K562 (cell line): ENCODE measurements at places on chromosomes 7 and 10. TPM values are rescaled to one million over a fixed set of nuclear protein-coding genes. Genes with fewer than 3 reads are reported as not detected.
A peak's percentile ranks its signal among the peaks of the same experiment; 100 is the strongest.

Gene BMPER
- total RNA-seq, result not detected in 2 replicates

DNA sequence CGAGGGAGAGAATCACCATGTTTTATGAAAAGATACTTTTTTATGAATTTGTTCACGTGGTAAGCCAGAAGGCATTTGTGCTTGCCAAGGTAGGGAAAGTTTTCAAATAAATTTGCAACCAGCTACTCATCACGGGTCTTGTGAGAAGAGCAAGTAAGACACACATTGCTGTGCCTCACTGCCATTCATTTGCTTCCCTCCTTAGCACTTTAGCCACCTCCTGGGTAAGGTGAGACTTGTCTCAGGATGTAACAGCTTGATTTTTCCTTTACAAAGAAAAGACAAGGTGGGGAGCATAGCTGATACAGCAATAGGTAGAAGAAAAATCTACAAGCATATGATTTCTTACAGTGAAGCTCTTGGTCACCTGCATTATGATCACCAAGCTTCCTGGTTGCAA lies 342.4 kb upstream of the GRM3 start:
- DNase-seq, result no peak

DNA sequence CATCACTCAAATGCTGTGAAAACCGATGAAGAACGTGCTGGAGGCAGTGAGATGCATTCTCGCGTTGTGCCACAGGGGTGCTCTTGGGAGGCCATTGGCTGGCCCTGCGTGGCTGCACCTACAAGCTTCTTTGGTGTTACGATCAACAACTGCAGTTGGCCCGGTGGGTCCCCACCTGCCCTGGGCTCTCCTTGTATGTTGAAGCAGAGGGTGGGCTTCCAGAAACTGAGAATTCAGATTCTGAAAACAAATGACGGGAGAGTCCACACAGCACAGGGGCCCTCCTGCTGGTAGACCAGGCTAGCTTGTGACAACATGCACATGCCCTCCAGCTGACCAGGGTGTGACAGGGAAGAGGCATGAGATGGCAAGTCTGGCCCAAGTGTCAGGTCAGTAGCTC lies 23.7 kb upstream of the DDC start:
- peak; percentile 29 for DNase-seq

Gene CALN1
- 2.2 and 2.7 TPM in 2 replicates for total RNA-seq

- DNase-seq, result no peak
These were observed 22.2 kb upstream of the JMJD1C start for GRCh38 chr10:63487990-63488389.

- DNase-seq, result no peak
These were observed 34.6 kb upstream of the CC2D2B start for GRCh38 chr10:95873139-95873538.

Gene RSU1
- 27.7 and 29.1 TPM in 2 replicates for total RNA-seq

DNA sequence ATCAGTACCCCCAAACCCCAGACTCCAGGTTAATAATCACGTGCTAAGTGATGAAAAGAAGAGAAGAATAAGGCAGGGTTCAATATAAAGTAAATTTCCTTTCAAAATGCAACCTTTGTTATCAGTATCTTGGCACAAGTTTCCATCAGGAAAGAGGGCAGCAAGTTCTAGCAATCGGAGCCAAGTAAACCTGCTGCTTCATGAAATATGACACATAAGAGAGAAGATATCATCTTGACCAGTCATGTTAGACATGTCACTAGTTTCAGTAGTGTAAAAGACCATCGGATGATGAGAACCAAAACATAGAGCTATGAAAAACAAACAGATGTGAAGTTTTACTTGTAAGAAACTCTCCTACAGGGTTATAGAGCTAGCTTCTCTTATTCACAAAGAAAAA lies 44.0 kb downstream of the AASS start:
- DNase-seq, result no peak

- no peak for DNase-seq
These were observed 89.7 kb upstream of the STEAP1B start for GRCh38 chr7:22589641-22590201.

DNA sequence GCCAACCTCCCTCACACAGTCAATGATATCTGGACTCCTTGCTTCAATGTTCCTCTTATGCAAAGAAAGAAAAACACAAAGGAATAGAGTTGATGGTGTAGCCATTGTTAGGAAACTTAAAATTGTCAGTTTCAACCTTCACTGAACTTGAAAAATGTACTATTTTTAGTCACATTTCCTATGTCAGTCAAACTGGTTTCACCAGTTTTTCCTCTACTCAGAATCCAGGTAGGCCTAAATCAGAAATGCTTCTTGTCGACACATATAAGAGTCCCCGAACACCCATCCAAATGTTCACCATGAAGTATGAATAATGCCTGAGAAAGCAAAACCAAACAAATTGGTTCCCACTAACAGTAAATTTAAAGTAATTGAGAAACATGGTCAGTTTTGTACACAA lies 42.4 kb upstream of the ZMYND11 start:
- no peak for DNase-seq

- no peak for DNase-seq
These were observed 165.8 kb upstream of the ADCY1 start for GRCh38 chr7:45408409-45408737.

DNA sequence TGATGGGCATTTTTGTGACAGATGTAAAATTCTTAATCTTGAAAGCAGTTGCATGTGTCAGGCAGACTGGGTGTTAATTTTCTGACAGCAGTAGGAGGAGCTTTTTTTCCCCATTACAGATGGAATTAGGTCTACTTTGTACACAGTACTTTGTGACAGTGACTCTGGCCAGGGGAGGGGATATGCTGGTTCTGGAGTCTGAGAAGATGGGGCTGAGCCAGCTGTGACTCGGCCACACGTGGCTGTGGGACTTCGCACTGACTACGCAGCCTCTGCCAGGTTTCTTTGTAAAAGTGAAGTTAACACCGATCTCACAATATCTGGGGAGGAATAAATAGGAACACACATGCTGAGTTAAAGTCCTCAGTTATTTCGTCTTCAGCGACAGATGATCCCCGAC lies 95.4 kb downstream of the MGMT start:
- DNase-seq, result no peak
